Stomach (tissue), 19 donors: ENCODE measurements at places on chromosomes 11 and 22. TPM values are rescaled to one million over a fixed set of nuclear protein-coding genes. Genes with fewer than 3 reads are reported as not detected.
A peak's percentile ranks its signal among the peaks of the same experiment; 100 is the strongest.

DNA sequence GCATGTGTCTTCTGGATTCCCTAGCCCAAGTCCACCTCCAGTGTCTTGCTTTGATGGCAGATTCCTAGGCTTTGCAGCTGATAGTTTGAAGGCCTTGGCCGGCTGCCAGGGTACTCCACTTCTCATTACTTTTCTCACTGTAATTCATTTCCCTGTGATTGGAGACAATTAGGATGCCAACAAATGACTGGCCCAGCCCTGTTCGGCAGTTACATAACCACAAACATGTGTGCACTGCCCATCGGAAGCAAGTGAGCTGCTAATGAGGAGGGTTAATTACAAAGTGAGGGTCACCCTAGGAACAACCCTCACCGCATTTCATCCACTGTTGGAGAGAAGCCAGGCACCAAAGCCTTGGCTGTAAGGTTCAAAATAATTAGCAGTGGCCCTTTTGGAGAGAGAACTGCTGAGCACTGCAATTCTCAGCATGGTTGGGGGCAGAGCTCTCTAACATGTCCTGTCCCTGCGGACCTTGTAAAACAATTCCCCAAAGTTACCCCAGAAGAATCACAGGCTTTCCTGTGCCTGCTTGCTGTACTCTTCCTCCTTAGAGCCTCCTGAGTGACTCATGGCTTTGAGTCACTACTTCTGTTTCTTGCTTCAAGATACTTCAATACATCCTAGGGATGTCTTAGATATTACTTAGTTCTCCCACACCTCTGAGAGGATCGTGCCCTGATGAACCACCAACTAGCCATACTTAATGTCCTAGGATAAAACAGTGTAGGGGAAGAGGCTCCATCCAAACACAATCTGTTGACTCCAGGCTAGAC, 109.7 kb upstream of the GALNT18 start:
- no peaks in the 10 kb centered on the region for H3K36me3 ChIP-seq
- no peak overlapping the region for H3K4me3 ChIP-seq
- no peak overlapping the region for H3K27ac ChIP-seq
- no peaks in the 10 kb centered on the region for H3K27me3 ChIP-seq
- DNase-seq, result no peak
- no peaks in the 10 kb centered on the region for H3K4me1 ChIP-seq

- H3K27ac ChIP-seq, result no peak overlapping the region
- H3K4me3 ChIP-seq, result no peak overlapping the region
- no peaks in the 10 kb centered on the region for H3K4me1 ChIP-seq
- H3K36me3 ChIP-seq, result no peaks in the 10 kb centered on the region
Measured at GRCh38 chr22:44218071-44218470, 37.3 kb downstream of the PARVG start.

GRCh38 chr11:107359701-107360100, 97.9 kb downstream of the CWF19L2 start:
- H3K27ac ChIP-seq, result no peak overlapping the region
- H3K4me3 ChIP-seq, result no peak overlapping the region
- peaks cover 6% of the 10 kb centered on the region for H3K36me3 ChIP-seq
- no peak for DNase-seq
- H3K27me3 ChIP-seq, result no peaks in the 10 kb centered on the region

DNA sequence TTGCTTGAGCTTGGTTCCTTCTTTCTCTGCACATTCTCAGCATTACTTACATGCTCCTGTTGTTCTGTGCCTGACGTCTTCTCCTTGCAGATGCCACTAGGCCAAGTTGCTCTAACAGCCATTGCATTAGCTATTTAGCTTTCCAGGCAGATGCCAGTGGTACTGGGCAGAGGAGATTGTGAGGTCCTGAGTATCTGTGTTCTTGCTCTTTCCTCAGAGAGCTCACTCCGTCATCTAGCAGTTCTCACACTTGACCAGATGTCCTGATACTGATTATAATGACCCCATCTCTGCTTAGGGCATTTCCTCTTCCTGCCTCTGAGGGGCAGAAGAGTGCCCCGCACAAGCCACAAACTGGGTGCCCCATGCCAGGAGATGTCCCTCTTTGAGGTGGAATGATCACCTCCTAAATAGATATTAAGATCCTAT, 30.7 kb downstream of the ARHGAP1 start:
- H3K27me3 ChIP-seq, result no peaks in the 10 kb centered on the region
- H3K4me3 ChIP-seq, result no peak overlapping the region
- peak overlapping the region; percentile 45 for H3K27ac ChIP-seq
- DNase-seq, result no peak

DNA sequence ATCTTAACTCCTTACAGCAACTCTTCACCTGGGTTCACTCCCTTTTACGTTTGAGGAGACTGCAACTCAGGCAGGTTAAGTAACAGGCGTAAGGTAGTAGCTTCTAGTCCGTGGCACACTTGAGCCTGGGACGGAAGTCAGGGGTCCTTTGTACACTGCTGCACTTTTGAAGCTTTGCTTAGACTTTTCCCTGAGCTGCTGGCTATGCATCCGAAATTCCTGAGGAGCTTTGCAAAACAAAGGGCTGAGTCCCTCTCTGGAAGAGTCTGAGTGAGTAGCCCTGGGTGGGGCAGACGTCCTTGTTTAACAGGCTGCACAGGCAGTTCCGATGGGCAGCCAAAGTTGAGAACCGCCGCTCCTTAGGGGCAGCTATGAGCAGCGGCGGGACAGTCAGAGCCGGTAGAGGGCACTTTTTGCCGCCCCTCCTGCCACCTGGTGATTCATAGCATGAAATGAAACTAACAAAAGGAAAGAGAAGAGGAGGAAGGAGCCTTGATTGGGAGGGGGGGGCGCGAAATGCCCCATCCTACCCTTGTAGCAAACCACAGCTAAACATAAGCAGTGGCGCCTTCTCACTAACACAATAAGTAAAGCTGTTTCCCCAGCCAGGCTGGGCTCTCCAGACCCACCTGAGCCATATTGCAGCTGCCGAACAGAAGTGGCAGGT, 1.4 kb downstream of the TMEM109 start:
- H3K4me3 ChIP-seq, result peak overlapping the region; percentile 66
- H3K27me3 ChIP-seq, result no peaks in the 10 kb centered on the region
- peaks cover 9% of the 10 kb centered on the region for H3K36me3 ChIP-seq
- DNase-seq, result peak; percentile 77

- peaks cover 37% of the 10 kb centered on the region for H3K36me3 ChIP-seq
- H3K4me3 ChIP-seq, result no peak overlapping the region
- peaks cover 32% of the 10 kb centered on the region for H3K4me1 ChIP-seq
- H3K27me3 ChIP-seq, result no peaks in the 10 kb centered on the region
- DNase-seq, result peak; percentile 77
- H3K27ac ChIP-seq, result peak overlapping the region; percentile 78
Measured at GRCh38 chr11:128476729-128477128, 110.6 kb downstream of the ETS1 start.

DNA sequence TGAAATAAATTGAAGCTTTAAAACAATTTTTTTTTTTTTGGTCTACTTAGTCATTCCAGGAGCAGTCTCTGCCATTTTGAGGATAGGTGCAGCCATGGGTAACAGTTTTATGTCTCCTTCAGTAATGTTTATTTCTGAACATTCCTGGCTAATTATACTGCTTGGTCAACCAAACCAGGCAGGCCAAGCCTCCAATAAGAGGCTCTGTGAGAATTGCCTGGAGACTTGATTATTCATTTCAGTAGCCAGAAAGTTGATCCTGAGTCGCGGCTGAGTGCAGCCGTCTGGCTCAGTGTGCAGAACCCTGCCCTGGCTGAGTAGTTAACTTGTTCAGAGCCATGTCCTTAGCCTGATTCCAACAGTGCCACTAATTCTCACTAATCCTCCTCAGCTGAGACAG, 364.0 kb upstream of the FAT3 start:
- no peaks in the 10 kb centered on the region for H3K36me3 ChIP-seq
- no peaks in the 10 kb centered on the region for H3K27me3 ChIP-seq
- H3K4me3 ChIP-seq, result no peak overlapping the region
- no peak for DNase-seq
- H3K4me1 ChIP-seq, result peaks cover 4% of the 10 kb centered on the region

DNA sequence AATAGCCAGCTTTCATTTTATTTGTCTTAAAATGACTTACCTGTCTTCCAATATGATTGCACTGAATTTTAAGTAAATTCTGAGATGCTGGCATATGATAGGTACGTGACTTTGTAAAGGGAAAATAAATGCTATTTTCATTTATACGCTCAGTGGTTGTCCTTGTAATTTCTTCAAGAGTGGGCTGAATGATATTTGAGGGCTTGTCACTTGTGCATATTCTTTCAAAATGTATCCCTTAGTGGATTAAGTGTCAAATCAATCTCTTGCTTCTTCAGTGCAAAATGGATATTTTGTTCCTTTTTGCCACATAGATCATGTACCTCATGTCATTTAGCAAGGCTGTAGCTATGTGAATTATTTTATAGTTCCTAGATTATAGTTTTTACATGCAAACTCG, 56.9 kb downstream of the GAS2 start:
- no peak overlapping the region for H3K4me3 ChIP-seq
- H3K27me3 ChIP-seq, result no peaks in the 10 kb centered on the region
- no peak overlapping the region for H3K27ac ChIP-seq

DNA sequence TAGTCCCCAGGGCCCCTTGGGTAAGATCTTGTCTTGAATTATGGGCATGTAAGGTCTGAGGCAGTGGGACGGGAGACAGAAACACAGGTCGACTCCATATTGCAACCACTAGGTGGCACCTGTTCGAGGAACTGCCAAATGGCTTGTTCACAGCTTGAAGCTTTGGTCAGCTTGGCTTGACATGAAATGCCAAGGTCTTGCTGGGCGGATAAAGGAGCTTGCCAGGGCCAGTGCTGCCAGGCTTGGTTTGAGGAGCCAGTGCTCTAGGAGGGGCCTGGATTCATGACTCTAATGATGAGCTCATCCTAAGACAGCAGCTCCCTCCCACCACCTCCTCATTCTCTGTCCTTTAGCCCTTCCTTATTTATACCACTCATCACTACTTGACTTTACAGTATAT, 11.9 kb upstream of the NRIP3 start:
- H3K27ac ChIP-seq, result no peak overlapping the region
- H3K27me3 ChIP-seq, result no peaks in the 10 kb centered on the region
- H3K4me1 ChIP-seq, result peaks cover 16% of the 10 kb centered on the region
- DNase-seq, result peak; percentile 75

DNA sequence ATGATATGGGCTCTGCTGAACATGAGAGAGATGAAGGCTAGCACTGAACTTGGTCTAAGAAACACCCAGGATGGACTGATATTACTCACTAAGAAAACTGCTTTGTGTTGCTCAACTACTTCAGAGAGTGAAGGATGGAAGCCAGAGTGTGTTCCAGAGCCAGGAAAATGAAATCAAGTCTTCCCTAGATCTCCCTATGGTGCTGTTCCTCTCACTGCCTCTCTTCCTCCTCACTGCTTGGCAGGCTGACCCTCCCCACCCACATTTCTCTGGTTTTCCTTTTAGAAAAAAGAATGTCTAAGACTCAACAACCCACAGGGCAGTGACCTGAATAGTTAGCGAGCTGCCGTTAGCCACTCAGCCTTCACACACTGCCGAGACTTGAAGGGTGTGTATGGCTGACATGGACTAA, 65.6 kb downstream of the CCDC81 start:
- no peaks in the 10 kb centered on the region for H3K4me1 ChIP-seq
- H3K36me3 ChIP-seq, result peaks cover 35% of the 10 kb centered on the region
- H3K27ac ChIP-seq, result no peak overlapping the region

DNA sequence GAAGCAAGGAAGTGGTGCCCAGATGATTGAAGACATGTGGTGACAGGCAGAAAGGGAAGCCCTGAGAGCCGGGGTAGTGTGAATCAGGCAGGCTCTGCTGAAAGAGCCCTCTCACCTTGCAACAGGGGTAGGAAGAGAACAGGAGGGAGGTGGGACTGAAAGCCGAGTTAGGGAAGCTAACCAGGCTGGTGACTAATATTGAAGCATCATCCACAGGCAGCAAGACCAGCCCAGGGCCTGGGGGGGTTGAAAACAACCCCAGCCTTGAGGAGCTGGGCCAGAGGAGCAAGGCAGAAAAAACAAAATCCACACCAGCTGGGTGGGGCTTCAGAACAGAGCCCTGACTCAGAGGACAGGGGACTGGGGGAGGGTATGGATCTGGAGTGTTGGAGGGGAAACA, 35.0 kb upstream of the CRTAM start:
- H3K36me3 ChIP-seq, result peaks cover 8% of the 10 kb centered on the region
- no peak for DNase-seq
- H3K27me3 ChIP-seq, result no peaks in the 10 kb centered on the region
- H3K4me1 ChIP-seq, result peaks cover 6% of the 10 kb centered on the region

- DNase-seq, result no peak
- H3K36me3 ChIP-seq, result peaks cover 8% of the 10 kb centered on the region
- H3K4me1 ChIP-seq, result no peaks in the 10 kb centered on the region
- H3K27me3 ChIP-seq, result no peaks in the 10 kb centered on the region
- no peak overlapping the region for H3K27ac ChIP-seq
Measured at GRCh38 chr11:112123129-112123528, 36.5 kb downstream of the SDHD start.

DNA sequence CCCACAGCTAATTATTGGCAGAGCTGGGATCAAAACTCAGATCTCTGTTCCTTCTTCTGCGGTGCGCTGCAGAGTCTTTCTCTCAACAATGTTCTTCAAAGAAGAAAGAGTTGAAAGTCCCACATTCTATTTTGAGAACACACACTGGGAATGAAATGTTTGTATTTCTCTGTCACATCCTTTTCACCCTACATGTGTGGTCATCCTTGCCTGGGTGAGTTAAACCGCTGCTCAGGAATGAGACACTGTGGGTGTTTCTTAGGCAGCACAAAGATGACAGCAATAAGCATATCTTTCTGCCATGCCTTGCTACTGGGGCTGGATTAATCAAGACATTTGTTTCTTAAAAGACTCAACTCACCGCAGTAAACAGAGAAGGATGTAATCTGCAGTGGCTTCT, 222.6 kb downstream of the LARGE1 start:
- H3K27ac ChIP-seq, result no peak overlapping the region
- no peak overlapping the region for H3K4me3 ChIP-seq
- H3K36me3 ChIP-seq, result peaks cover 18% of the 10 kb centered on the region
- H3K27me3 ChIP-seq, result no peaks in the 10 kb centered on the region
- no peak for DNase-seq
- no peaks in the 10 kb centered on the region for H3K4me1 ChIP-seq

DNA sequence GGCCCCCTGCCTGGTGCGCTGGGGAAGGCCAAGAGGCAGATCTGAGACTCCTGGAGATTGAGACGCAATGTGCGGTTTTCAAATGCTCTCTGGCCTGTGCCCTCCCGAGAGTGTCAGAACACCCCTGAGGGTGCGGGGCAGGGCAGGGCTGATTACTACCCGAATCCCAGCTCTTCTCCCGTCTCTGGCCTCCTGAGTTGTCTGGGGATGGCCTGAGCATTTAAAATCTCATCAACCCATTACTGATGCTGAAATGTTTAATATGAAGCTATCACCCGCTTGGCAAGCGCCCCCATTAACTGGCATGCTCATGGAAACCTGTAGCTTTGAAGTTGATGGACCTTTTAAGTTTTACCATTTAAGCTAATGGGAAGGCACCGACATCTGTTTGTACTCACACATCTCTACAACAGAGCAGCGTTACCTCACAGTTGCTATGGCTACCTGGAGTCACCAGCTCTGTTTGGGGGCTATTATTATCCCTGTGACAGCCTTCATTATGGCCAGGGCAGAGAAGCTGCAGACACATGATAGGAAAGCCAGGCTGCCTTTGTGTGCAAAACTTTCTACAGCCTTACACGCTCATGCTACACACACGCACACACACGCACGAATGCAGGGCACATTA, 3.6 kb upstream of the MB start:
- H3K4me3 ChIP-seq, result no peak overlapping the region
- no peaks in the 10 kb centered on the region for H3K27me3 ChIP-seq
- H3K27ac ChIP-seq, result no peak overlapping the region
- peak; percentile 86 for DNase-seq

The DNHD1 gene
- 1.8 TPM for polyA plus RNA-seq

The OVCH2 gene
- not detected for polyA plus RNA-seq

The ASRGL1 gene
- 32.7 TPM for polyA plus RNA-seq

The CRYBB2 gene
- not detected for polyA plus RNA-seq

The SLC22A9 gene
- polyA plus RNA-seq, result not detected

The CLCF1 gene
- polyA plus RNA-seq, result 2.7 TPM

The INPP5J gene
- polyA plus RNA-seq, result 9.5 TPM

The OMP gene
- polyA plus RNA-seq, result not detected

The TPH1 gene
- polyA plus RNA-seq, result 0.75 TPM

The MUC5AC gene
- 77.0 TPM for polyA plus RNA-seq

The NXPE1 gene
- not detected for polyA plus RNA-seq

The GGTLC3 gene
- 0.25 TPM for polyA plus RNA-seq

The ARVCF gene
- 10.2 TPM for polyA plus RNA-seq
